ENCODE measurements at places on chromosomes 7 and 10.

- peak; percentile 35 for DNase-seq
Measured at GRCh38 chr10:118669020-118669791, 73.8 kb upstream of the PRLHR start.

GRCh38 chr7:29194594-29195427, at the start of gene CHN2:
Gene CHN2 (plus strand): TSS chr7:29194775.
- DNase-seq: peak; percentile 21

DNA sequence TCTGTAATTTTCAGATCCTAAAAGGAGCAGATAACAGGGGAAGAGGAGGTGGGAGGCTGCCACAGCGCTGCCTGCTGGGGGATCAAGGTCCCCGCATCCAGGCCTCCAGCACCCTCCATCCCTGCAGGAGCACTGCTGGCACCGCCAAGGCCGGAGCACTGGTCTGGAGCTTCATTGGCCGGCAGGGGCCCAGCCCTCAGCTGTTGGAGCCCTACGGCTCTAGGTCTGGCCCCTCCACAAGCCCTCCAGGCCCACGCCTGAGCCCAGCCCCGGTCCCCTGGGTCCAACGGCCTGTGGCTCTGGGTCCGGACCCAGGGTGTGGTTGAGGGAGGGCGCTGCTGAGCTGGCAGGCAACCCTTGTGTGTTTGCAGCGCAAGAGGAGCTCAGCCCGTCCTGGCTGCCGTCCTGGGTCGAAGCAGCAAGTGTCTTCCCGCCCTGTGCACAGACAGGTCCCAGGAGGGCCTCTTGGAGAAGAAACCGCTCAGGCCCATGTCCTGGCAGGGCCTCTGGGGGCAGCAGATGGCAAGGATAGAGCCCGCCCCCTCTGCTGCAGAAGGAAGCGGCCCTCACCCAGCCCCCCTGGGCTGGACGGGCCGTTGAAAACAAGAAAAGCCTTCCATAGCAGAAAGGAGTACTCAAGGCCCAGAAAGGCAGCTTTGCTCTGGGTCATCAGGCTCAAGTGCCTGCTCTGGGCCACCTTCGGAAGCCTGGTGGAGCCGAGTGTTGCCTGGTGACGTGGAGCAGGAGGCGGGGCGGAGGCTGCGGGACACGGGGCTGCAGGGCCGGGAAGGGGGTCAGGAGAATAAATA, 54.3 kb upstream of the TNRC18 start:
- peak; percentile 72 for DNase-seq

DNA sequence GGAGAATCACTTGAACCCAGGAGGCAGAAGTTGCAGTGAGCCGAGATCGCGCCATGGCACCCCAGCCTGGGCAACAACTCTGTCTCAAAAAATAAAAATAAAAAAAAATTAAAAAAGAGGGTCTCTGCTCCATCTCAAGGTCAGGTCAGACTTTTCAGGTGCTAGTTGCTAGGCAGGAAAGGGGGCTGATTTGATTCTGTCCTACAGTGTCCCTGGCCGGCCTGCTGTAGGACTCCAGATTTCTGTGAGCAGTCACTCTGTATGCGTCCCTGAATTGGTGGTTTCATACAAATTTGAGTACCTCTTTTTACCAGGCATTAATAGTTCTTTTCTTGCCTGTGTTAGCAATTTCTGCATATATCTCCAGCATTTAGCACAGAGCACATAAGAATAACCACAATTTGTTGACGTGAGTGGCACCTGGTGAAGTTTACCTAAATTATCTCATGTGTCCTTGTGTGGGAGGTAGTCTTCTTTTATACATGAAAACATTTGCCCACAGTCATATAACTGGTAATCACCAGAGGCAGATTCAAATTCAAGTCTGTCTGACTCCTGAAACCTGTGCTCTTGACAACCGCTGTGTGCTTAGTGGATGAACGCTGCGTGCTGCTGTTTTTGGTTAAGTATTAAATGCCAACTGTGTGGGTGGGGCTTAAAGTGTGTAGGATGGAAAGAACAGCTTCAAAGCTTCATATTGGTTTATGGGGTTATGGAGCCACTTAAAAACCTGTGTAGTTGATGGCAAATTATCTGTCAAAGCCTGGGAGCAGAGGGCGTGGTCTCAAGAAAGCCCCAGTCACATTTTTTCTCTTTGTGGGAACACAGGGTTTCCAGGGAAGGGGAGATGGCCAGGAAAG, 3.2 kb upstream of the ZNF775 start:
- DNase-seq: no peak

- DNase-seq: no peak
Measured at GRCh38 chr7:95539426-95539825, 53.7 kb downstream of the ASB4 start.

GRCh38 chr7:42143711-42144600, 93.1 kb downstream of the GLI3 start:
- no peak for DNase-seq

- DNase-seq: no peak
Measured at GRCh38 chr7:45457591-45457990, 116.6 kb upstream of the ADCY1 start.

DNA sequence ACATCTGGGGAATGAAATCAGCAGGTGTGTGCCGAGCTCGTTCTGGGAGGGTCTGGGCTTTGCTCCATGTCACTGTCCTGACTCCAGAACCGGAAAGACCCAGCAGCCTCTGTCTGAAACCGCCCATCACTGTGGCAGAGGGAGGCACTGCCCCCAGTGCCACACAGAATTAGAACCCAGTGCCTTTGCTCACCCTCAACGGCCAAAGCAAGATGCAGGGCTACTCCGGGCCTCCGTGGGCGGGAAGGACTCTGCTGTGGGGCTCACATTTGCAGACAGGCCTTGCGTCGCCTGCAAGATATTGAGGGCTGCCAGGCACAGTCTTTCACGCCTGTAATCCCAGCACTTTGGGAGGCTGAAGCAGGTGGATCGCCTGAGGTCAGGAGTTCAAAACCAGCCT, 219.2 kb upstream of the PPP2R2D start:
- no peak for DNase-seq

DNA sequence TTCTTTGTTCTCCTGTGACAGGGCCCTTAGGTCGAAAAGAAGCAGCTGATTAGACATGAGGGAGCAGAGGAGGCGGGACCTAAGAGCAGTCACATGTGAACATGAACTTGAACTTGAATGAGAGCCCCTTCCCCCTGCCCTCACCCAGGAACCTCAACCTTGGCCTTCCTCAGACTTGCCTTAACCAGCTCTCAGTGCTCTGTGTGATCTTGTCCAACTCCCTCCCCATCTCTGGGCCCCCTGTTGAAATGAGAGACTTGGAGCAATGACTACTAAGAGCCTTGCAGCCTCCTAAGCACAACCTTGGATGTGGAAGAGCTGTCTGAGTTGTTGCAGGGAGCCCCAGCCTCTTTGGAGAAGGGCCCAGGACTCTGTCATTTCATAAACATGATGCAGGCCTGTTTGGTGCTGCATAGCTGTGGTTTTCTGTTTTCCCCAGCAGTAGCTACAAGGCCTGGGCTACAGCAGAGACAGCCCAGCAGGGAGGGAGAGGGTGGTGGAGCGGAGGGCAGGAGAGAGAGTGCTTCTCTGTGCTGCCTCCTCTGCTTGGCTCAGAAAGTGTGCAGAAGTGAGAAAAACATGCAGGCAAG, 123.9 kb upstream of the ZMIZ1 start:
- no peak for DNase-seq

- no peak for DNase-seq
Measured at GRCh38 chr7:136179154-136179553, 202.0 kb upstream of the MTPN start.

- no peak for DNase-seq
Measured at GRCh38 chr7:136971776-136972175, 103.3 kb downstream of the CHRM2 start.

DNA sequence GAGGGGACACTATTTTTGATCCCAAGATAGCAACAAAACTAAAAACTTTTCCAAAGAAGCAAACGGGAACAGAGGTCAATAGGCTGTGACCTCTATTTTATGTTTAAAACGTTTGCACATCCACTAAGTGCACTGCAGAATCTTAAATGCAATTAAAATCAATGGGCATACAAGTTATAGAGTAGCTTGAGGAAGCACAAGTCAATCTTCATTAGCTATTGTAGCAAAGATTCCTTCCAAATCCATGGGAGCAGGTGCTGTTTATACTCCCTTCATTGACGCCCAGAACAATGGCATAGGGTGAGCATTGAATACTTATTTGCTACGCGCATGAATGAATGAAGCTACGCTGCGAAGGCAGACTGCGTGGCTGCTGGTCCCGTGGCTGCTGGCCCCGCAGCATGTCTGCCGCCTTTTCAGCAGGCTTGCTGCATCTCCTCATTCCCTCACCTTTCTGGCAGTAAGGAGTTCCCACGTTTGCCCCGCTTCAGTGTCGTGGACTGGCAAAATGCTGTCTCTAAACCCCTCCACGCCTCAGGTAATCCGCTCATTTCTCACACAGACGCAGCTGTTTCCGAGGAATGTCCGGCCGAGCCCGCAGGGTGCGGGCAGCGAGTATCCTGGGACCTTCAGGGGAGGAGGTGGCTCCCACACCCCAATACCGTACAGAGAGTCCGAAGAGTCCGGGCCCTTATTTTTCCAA, 754 bp upstream of the PHYHIPL start:
- DNase-seq: peak; percentile 13

DNA sequence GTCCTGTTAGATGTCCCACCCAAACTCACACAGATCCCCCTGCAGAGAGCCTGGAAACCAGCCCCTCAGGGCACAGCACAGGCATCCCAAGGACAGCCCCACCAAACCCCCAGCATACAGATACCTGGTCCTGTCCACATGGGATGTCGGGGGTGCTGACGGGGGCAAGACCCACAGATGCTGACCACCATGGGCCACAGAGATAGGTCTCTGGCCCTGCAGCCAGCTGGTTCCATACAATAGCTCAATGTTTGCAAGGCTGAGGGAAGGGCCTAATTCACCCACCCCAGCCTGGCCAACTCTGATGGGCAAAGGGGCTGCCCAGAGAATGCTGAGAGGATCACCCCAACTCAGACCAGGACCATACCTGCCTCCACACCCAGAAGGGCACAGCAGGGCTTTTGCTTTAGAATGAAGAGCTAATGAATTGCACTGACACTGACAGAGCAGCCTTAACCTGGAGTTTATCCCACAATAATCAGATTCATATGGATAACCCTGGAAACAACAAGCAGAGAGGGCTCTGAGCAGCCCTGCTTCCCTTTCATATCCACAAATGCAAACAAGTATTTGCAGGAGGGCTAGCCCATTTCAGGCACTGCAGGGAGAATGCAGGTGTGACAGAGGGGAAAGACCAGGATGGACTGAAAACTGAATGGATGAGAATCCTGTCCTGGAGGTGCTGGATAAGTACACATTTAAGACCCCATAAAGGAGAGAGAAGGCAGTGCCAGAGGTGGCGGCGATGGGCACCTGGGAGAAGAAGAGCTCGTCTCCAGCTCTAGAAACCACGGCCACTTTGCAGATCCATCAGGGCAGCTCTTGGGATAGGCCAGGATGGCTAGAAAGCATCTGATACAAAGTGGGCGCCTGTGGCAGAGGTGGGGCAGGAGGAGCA, 126.7 kb downstream of the TNS3 start:
- no peak for DNase-seq

DNA sequence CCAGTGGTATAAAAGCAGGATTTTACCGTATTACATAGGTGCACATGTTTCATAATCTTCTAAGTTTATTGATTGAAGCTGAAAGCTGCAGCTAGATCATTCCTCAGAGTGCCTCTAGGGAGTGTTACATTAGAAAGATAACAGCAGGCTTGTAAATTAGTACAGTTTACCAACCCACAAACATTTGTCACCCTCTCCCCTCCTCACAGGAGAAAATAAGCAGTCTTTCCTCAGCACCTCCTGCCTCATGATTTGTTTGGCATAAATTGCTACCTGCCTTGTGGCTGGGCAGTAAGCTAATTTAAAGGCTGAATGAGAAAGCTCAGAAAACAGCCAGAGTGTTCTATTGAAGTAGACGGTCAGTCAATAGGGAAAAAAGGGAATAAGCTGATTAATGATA, 74.2 kb downstream of the NXPH1 start:
- no peak for DNase-seq

DNA sequence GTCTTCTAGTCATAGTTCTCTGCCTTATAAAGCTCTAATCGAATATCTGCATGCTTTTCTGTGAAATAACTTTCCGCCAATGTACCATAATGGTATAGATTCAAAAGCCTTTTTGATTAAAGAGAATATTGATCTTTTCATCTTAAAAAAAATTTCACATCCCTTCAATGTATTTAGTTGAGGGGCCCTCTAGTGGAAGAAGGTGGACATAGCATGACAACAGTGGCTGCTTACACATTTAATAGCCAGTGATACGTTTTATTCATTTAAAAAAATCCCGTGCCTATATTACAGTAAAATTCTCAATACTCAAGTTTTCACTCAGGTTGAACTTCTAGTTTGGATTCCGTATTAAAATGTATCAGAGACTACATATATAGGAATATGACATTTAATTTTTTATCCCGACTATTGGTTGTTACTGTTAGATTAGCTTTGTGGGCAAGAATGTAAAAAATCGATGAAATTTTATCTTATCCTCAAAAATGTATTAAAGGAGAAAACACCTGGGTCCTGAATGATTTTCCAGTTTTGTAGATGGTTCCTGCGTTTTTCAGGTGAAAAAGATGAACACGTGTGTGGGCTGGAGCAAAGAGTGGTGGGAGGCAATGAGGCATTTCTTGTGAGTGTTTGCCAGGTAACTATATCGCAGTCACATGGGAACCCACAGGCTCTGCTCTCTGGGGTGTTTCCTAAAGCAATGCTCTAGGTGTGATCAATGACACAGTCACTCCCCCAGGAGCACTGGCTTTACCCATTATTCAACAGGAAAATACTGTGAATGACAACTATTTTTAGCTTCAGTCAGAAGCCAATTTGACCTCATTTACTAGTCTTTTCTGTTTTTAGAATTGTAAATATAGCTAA, 24.1 kb upstream of the PNLIP start:
- peak; percentile 42 for DNase-seq

DNA sequence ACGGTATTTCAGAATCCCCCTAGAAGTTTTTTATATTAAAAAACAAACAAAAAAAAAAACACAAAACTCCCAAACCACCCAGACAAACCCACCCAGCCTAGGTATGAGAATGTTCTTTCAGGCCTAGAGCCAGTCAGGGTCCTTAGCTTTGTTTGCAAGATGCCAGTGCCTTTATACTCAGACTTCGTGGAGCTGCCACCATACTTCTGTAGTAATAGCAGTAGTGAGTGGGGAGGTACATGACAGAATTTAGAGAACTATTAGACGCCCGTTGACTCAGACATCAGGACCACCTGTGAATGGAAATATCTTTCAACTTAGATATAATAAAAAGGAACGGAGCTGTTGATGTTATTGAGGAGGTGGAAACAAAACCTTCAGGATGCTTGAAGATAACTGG, 138.2 kb upstream of the MKLN1 start:
- DNase-seq: no peak

DNA sequence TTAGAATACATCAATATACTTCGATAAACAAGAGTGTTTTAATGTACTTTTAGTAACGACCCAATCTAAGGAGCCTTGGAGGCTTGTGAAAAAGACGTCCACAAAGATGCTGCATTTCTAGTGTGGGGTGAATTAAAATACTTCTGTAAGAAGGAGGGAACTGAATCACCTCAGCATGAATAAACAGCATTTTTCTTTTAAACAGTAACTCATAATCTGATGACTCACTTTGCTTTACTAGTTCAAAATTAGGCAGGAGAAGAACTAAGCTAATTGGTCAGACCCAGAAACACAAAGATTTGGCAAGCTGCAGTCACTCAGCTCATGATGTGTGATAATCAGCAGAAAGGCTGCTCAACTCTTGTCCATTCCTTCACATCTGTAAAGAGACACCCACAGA, 24.2 kb downstream of the NCOA4 start:
- DNase-seq: no peak

- no peak for DNase-seq
Measured at GRCh38 chr7:132030883-132031282, 474.5 kb upstream of the PODXL start.
